ENCODE measurements at places on chromosomes 4 and X.

DNA sequence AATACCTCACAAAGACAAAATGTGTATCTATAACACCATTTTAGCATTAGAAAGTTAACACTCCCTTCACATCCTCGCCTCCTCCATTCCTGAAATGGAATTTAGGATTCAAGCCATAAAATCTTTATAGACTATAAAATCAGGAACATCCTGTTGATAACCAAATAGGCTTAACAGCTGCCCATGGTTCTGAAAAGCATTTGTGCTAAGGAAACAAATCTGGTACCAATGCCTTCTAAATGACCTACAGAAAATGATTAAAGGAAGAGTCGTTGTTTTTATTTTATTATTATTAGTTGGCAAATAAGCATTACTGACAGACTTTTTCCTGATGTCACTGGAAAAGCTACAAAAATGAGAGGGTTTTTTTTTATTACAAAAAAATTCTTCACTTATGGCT, 79.8 kb downstream of the PAPSS1 start:
- DNase-seq: no peak

DNA sequence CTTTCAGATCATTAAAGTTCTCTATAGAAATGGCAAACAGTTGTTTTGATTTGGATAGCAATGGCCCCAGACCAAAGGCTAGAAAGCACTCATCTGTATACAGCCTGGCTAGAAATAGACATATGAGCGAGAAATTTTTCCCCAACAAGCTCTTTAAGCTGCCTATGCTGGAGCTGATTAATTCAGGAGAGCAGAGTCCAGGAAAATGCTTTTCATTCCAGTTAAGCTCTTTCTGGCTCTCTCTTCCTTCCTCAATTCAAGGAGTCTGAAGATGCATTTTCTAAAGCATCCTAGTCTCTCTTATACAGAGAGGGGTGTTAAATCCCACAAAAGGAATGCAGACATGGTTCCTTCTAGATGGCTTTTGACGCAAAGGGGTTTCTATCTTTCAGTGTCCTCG, 141.7 kb upstream of the RAI2 start:
- no peak for DNase-seq

- DNase-seq: no peak
Observed at GRCh38 chrX:103791228-103791627, 14.6 kb downstream of the PLP1 start.

GRCh38 chr4:2942037-2942531, 21.1 kb downstream of the NOP14 start:
- no peak for DNase-seq

DNA sequence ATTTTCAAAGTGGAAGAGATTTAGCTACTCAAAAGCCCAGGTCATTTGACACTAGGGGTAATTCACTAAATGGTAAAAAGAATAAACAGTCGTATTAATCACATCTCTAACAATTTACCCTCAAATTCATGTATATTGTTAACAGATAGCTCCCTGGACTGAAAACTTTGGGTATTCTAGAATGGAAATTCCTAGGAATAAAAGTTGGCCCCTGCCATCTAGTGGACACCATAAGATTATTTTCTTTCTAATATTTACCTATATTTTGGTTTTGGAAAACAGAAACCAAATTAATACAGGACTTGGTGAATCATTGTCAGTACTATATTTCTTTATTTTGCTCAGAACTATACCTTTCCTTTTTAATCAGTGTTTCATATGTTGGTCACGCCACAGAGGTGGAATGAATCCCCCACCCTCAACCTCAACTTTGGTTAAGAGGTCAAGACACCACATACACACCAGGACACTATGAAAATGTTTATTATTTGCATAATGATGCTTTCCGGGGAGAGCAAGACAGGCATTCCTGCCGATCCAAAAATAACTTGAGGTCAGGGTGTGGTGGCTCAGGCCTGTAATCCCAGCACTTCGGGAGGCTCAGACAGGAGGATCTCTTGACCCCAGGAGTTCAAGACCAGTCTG, 96.2 kb upstream of the APOOL start:
- DNase-seq: no peak

GRCh38 chr4:65668201-65669089, 1.8 kb downstream of the EPHA5 start:
- DNase-seq: no peak

- DNase-seq: no peak
Observed at GRCh38 chr4:157722146-157722545, 450.7 kb downstream of the GASK1B start.

GRCh38 chrX:110425222-110426154, 66.8 kb downstream of the RTL9 start:
- no peak for DNase-seq

DNA sequence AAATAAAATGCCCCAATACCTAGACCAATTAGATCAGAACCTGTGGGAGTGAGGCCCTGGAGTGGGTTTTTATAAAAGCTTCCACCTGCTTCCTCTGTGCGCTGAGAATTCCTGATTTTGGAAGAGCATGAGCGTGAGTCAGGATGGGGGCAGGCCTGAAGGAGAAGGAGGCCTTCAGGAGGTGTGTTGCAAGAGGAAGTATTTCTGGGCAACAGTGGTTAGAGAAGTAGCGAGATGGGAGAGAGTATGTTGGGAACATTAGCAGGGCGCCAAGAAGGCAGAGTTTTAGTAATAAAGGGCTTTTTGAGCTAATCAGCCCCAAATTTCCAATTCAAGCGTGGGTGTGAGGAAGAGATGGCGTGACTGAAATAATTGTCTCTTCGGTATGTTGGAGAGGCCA, 349.8 kb downstream of the UNC5C start:
- DNase-seq: no peak

DNA sequence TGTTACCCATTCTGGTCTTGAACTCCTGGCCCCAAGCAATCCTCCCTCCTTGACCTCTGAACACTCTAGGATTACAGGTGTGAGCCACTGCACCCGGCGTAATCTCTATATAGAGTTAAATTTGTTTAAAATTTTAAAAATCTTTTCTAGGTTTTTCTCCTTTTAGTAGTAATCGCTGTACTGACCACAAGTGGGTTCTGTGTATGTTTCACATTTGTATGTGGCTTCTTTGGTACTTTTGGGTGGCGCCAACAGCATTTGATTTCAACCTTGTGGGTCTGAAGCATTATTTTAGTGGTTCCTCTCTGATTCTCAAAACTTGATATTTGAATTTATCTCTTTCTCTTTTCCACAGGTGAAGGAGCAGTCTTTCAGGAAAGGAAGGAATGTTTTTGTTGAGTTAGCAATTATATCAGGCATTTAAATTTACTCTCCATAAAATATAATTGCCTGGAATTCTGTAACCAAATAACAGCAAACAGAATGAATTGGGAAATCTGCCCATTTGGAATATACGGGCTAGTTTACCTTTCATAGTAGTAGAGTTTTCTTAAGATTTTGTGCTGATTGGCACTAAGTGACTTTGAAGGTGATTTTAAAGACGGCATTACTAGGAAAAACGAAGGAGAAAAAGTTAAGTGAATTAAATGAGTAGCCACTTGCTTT, 29.5 kb downstream of the ARHGAP10 start:
- DNase-seq: no peak

DNA sequence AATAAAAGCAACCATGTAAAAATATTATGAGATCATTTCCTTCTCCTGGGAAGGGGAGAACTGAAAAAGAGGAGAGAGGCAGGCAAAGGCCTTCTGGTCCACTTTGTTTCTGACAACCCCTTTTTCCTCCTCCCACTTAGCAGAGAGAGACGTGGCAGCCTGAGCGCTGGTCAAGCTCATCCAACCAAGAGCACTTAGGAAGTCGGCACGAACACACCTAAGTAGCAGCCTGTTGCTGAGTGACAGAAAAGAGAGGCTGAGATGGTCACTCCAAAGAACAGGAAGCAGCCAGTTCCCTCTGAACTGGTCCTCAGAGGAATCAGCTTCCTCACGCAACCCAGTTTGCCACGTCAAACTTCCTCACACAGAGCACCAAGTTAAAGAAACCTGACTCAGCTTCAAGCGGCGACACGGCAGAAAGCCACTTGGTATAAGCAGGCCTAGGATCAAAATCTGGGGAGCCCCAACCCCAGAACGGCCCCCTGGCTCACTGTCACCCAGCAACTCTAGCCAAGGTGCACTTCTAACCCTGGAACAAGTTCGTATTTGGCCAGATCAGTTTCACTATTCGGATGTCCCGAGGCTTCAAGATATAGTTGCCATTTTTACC, 861 bp downstream of the SEC24D start:
- peak; percentile 25 for DNase-seq

- no peak for DNase-seq
Observed at GRCh38 chr4:139368998-139369397, 66.7 kb upstream of the NDUFC1 start.

GRCh38 chr4:169727616-169728015, 30.1 kb downstream of the HPF1 start:
- no peak for DNase-seq

DNA sequence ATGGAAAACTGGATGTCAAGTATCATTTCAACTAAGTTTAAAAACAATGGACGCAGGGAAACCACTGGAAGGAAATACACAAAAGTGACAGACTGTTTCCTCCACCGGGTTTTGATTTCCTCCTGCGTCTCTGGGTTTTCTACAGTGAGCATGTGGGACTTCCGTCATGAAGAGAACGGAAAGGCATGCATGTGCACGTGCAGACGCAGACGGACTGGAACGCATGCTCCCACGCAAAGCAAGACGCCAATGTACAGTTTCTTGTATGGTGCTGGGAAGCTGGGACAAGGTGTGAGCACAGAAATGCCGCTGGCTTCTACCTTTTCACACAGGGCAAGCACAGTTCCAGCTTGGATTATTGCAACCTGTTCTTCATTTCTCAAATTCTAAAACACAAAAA, 30.3 kb upstream of the C4orf50 start:
- no peak for DNase-seq

DNA sequence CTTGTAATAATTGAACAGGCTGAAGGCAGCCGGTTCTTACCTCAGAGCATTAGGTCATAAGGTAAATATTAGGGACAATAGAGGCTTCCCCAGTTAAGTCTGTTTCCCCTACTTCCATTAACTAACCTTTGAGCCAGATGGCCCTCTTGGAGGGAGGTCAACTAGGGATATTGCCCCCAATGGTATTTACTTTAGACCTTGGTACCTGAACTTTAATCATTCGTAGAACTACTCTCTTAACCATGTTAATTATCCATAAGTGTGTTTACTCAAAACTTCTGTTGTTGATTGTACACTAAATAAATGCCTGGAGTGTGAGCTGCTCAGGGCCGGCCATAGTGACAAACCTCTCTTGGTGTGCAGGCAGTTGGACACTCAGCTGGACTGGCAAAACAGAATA, 1843.5 kb upstream of the AGA start:
- DNase-seq: no peak

DNA sequence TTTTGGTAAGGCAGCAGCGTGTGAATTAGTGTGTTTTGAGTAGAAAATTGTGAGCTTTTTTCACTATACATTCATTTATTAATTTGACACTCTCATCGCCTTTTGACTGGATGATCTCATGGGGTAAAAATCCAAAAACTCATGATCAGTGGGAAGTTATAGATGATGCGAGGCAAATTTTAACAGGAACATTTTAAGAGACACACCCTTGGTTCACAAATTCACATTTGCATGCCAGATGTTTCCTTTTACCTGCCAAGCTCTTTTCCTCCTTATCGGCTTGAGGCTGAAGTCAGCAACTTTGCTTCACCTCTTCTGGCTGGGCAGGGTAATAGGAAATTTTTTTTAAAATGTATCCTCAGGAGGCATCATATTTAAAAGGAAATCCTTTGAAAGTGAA, 318.0 kb upstream of the HS3ST1 start:
- DNase-seq: no peak

GRCh38 chr4:149799546-149799945, 16.1 kb downstream of the IQCM start:
- DNase-seq: no peak

DNA sequence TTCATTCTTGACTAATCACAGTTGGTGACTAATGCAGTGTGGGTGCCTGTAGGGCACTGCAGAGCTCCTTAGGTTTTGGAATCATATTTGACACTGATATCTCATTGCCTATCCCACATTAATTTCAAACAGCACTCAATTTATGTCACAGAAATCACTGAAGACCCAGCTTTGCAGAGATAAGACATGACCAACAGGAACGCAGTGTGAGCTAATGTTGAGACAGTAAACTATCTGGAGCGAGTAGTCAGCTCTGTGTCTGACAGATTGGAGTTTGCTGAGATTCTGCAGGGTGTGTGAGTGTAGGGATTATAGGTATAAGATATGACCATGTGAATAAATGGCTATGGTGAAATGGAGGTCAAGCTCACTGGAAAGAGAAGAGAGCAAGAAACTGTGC, 1586.1 kb upstream of the AGA start:
- DNase-seq: no peak

- DNase-seq: no peak
Observed at GRCh38 chr4:86972997-86973396, 38.2 kb downstream of the AFF1 start.

DNA sequence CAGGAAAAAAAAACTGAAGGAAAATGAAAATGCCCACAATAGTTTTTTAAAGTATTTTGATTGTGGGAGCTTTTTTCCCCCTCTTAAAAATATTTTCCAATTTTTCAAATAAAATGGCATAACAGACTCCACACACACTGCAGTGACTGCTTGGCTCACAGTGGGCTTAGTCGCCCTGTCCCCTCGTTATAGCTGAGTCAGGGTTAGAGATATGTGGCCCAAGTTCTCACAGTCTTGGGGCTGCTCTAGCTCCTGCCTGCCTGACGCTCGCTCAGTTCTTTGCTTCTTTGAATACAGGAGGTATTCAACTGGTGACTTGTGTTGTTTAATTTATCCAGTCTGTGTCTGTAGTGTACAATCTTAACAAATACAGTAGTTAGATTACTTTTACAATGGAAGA, 47.7 kb downstream of the BEND2 start:
- no peak for DNase-seq

GRCh38 chr4:32987111-32987510, 2266.9 kb downstream of the PCDH7 start:
- DNase-seq: no peak

DNA sequence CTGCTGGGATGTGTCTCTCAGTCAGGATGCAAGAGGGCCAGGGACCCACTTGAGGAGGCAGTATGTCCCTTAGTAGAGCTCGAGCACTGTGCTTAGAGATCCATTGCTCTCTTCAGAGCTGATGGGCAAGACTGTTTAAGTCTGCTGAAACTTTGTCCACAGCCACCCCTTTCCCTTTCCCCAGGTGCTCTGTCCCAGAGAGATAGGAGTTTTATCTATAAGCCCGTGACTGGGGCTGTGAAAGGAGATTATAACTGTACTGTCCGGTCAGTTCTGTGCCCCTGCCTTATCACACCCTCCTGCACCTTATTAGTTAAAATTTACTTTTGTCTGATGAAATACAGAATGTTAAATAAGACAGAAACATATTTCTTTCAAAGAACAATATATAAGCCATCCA, 378.4 kb downstream of the PABPC4L start:
- no peak for DNase-seq

DNA sequence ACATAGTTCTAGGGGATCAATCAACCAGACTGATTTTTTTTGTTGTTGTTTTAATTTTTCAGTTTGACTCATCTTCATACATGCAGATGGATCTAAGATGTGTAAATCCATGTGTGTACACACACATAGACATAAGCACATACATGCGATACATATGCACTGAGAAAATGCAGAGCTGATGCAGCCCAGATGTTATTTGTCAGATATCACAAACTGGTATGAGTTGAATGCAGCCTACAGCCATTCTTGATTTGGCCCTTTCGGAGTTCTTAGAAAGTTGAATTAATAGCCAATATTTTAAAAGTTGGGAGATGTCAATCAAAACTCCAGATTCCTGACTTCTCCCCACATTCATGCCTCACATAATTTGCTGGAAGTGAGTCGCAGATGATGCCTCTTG, 180.4 kb downstream of the SPATA18 start:
- no peak for DNase-seq

All from stimulated activated naive CD4-positive, alpha-beta T cell (primary cell).